ENCODE measurements at places on chromosomes 1 and 21. TPM values are rescaled to one million over a fixed set of nuclear protein-coding genes. Genes with fewer than 3 reads are reported as not detected.

Gene ADAM30
- not detected for total RNA-seq

DNA sequence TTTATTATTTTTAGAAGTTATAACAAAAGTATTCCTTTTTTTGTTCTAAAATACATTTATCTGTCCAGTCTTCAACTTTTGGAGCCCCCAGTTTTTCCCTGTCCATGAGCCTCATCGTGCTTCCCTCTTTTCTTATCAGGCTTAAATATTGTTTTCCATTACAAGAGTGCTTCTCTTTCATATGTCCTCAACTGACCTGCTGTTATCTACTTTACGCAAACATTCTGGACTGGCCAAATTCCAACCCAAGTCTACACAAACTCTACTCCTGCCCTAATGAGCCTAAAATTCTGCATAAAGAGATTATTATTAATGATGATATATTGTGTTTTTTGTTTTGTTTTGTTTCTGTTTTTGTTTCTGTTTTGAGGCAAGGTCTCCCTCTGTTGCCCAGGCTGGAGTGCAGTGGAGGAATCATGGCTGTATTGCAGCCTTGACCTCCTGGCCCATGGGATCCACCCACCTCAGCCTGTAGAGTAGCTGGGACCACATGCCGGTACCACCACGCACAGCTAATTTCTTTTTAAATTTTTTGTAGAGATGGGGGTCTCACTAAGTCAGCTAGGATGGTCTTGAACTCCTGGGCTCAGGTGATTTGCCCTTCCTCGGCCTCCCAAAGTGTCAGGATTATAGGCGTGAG, 318.8 kb upstream of the NEGR1 start:
- DNase-seq: no peak

Gene PRRX1
- not detected for total RNA-seq

DNA sequence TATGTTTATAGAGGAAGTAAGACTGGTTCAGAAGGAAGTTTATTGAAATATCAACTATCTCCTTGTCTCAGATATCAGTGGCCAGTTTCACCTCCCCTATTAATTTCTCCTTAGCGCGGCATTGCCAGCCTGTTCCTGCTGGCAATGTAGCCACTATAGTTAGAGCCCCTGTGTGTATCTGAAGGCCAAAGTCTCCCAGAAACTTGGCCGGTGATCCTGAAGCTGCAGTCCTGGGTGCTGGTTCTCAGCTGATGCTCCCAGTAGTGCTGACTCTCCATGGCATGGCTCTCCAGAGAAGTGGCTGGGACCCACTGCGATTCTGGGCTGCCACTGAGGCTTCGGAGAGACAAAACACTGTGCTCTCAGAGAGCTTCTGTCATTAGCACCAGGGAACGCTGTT, 59.9 kb downstream of the TNN start:
- DNase-seq: no peak

Gene ZBTB48
- total RNA-seq: 28.5 TPM

Measured in HT-29 (cell line).